Stimulated activated CD8-positive, alpha-beta memory T cell treated with anti-CD3 and anti-CD28 coated beads, Interleukin-7, amount 100 ng/mL, for 1 hour (primary cell): ENCODE measurements at places on chromosomes 3 and 15.

- no peak for DNase-seq
These were observed 406.3 kb upstream of the BCHE start for GRCh38 chr3:166243511-166243910.

GRCh38 chr3:110126065-110126464, 788.7 kb upstream of the DPPA4 start:
- no peak for DNase-seq

DNA sequence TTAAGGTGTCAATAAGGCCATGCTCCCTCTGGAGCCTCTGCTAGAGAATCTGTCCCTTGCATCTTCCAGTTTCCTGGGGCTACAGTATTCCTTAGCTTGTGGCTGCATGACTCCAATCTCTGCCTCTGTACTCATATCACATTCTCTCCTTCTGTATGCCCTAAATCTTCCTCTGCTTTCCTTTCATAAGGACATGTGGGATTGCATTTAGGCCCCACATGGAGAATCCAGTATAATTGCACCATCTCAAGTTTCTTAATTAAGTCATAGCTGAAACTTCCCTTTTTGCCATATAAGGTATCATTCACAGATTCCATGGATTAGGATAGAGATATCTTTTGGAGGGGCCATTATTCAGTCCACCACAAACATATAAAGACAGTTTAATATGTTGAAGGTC, 409.8 kb upstream of the TMCO5A start:
- no peak for DNase-seq

- no peak for DNase-seq
These were observed 14.1 kb upstream of the CTXND1 start for GRCh38 chr15:80266113-80266512.

DNA sequence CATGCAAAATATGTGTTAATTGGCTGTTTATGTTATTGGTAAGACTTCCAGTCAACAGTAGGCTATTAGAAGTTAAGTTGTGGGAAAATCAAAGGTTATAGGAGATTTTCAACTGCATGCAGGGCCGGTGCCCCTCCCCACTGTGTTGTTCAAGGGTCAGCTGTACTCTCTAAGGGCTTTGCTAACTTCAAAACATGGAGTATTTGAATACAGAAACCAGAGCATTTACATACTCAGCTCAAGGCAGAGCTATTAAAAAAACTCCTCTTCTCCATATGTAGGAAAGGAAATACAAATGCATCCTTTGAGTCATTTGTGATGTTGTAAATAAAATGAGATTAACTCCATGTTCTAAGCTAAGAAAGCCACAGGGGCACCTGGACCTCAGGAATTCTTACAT, 16.8 kb downstream of the IL17RB start:
- no peak for DNase-seq

GRCh38 chr3:88291486-88291885, 141.7 kb downstream of the C3orf38 start:
- DNase-seq, result no peak

DNA sequence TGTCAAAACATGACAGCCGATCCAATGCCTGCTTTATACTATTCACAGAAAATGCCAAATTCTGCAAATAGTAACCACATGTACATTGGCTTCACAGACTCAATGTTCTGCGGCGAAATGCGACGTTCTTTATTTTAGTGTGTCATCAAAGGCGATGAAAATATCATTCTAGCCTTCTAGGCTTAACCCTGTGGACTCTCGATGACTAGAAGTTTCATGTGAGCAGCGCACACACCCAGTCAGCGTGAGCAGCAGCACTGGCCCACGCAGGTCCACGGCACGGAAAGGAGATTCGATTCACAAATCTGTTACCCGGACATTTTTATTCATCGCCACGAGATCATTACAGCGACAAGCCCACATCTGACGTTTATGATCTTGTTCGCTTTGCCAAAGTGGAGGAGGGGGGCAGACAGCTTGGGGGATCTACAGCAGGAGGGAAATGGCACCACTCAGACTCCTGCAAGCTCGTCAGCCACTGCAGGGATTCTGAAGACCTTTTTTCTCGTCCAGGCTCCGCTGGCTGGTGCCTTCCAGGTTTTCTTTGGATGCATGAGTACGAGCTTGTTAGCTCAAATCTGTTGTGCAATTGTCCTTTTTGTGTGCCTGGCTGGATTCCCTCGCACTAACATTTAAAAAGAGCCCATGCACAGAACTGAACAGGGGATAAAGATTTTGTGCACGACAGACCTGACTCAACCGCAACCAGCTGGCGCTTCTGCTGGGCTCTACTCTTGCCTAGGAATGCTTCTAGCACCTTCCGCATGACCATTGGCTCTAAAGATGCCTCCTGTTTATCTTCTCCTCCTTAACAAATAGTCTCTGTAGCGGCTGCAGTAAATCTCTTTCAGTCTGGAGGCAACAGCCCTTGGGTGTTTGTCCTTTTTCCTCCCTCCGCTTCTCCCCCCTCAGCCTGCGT, 938.4 kb downstream of the MCTP2 start:
- no peak for DNase-seq
